ENCODE measurements at places on chromosomes 1 and 21.

DNA sequence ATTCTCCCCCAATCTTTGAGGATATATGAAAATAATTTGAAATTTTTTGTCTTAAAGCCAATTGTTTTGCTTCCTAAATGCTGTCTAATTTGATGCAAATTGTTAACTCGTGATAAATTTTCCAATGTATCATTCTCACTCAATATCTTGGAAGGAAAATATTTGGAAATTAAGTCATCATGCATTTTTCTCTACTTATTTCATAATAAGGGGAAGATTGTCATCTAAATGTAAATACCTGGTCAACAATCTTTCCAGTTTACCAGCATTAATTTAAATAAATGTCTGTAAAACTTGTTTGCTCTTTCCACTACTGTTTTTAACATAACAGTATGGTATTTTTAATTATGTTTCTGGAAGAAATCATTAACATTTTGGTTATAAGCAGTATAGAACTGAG is 78.3 kb upstream of the KCTD3 start:
- no peak for DNase-seq

DNA sequence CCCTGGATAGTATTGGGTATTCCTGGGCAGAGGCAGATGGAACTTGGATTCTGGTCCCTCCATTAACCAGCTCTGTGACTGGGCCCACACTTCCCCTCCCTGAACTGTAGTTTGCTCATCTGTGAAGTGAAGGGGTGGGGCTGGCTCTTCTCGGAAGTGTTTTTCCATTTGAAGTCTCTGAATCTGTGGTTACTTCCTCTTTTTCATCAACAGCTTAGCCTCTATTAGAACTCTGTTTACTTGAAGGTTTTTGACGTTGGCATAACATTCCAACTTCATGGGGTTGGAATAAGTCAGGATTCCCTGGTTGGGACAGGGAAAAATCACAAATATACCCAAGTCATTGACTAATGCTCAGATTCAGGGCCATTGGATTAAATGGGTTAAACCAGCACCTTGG is 3.6 kb downstream of the KIAA0040 start:
- DNase-seq = no peak

DNA sequence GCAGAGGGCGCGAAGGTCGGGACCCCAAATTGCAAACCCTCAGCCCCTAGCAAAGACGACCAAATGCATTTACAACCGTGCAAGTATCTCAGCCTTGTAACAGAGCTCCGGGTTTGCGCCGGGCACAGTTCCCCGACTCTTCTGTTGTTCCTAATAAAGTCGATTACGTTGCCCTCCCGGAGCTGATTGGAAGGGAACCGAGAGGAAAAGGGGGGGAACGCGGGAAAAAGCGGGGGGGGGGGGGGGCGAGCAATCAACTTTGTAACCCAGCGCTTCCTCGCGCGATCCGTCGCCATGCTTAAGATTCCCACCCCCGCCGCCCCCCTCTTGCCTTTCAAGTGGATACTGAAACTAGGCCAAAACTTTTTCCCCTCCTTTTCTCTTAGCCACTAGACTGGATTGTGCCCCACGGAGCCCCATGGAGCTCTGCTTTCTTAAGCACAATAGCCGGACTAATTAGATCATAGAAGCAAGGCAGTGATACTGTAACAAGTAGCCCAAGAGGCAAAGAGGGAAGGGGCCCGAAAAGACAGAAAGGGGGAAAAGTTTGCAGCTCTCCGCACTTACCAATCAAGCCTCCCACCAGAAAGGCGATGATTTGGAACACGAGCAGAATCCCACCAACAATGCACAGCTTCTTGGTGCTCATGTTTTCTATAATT is 565 bp downstream of the WLS start:
- DNase-seq = peak; percentile 57

- no peak for DNase-seq
Observed at GRCh38 chr1:203628201-203629015, 1.8 kb downstream of the ATP2B4 start.

Measured in MCF 10A (cell line).